Activated naive CD8-positive, alpha-beta T cell treated with anti-CD3 and anti-CD28 coated beads, Interleukin-2, amount 10 ng/mL, durations not matched to agents 7 days and 5 days (primary cell): ENCODE measurements at places on chromosomes 16 and 17. TPM values are rescaled to one million over a fixed set of nuclear protein-coding genes. Genes with fewer than 3 reads are reported as not detected.

Gene NPIPA3
- total RNA-seq: 1.5 TPM

GRCh38 chr16:13560151-13560550 lies 359.8 kb upstream of the ERCC4 start:
- DNase-seq: no peak

DNA sequence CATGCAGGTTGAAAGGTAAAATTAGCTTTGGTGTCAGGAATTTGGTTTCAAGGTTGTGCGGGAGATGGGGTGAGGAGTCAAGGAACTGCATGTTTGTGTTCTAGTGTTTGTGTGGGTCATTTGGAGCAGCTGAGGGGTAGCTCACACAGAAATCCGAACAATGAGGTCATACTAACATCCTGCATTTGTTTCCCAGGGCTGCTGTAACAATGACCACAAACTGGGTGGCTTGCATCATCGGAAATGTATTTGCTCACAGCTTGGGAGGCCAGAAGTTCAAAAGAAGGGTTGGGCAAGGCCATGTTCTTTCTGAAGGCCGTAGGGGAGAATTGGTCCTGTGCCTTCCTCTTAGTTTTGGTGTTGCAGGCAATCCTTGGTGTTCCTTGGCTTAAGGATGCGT lies 287.4 kb downstream of the HAPSTR1 start:
- no peak for DNase-seq

GRCh38 chr16:85722128-85722893 lies 28.6 kb downstream of the C16orf74 start:
- DNase-seq: no peak

- peak; percentile 80 for DNase-seq
Observed at GRCh38 chr17:50866950-50867362, 802 bp upstream of the TOB1 start.

DNA sequence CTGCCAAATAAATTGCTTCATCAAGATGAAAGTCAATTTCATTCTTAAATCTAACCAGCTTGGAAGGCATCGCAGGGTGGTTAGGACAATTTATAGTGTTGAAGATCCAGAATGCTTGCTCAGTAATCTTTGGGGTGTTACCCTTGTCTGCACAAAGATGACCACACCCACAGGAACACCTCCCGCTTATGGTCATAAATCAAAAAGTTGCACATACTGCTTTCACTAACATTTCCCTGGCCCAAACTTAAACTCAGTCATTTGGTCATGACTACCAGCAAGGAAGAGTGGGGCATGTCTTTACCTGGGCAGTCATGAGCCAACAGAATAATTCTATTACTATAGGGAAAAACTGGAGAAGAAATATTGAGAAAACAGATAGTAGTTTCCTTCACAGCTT lies 57.6 kb upstream of the KIF2B start:
- no peak for DNase-seq
